Activated CD4-positive, CD25-positive, alpha-beta regulatory T cell treated with anti-CD3 and anti-CD28 coated beads, Interleukin-2, amount 50 U/mL, for 16 hours (primary cell): ENCODE measurements at places on chromosomes 3 and 15.

- no peak for DNase-seq
Measured at GRCh38 chr3:117282566-117282965, 573.0 kb downstream of the TUSC7 start.

DNA sequence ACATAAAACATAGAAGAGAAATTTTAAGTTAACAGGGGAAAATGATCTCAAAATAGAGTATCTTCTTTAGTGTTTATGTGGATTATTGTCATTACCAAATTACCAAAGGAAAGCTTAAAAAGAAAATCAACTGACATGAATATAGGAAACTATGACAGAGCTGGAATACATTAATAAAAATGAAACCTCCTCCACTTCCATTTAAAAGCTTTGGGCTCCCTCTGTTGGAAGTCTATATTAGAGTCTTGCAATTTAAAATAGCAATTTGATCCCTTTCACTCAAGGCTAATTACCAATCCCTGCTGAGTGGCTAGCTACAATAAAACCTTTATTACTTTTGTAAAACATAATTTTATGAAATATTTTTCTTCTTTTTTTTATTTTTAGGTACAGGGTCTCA lies 61.4 kb upstream of the IMPG2 start:
- DNase-seq: no peak

GRCh38 chr3:181985386-181985785 lies 273.7 kb downstream of the SOX2 start:
- DNase-seq: no peak

- DNase-seq: no peak
Measured at GRCh38 chr3:39962581-39962980, 153.2 kb downstream of the MYRIP start.

GRCh38 chr3:131850223-131850622 lies 184.6 kb downstream of the CPNE4 start:
- DNase-seq: no peak

DNA sequence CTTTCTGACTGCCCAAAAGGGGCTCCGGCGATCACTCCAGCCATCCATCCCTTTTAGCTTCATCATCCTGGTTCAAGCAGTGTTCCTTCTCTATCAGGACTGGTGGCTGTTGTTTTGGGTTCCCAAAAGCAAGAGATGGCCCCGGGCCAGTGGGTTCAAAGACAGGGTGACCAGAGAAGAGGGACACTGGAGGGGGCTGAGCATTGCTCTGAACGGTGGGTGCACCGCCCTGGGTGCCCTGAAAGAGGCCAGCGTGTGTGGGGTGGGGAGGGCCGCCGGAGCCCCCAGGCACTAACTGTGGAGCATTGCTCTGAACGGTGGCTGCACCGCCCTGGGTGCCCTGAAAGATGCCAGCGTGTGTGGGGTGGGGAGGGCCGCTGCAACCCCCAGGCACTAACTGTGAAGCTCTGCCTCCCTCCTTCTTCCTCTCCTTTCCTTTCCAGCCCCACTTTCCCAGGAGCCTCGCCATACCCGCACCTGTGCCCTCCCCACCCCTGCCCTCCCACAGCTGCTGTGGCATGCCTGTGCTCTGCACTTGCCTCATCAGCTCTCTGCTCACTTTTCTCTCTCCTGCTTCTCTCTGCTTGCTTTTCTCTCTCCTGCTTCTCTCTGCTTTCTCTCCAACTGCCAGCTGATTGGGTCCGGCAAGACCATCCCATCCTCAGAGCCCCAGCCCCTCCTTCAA lies 37.4 kb upstream of the OR4F6 start:
- DNase-seq: no peak

DNA sequence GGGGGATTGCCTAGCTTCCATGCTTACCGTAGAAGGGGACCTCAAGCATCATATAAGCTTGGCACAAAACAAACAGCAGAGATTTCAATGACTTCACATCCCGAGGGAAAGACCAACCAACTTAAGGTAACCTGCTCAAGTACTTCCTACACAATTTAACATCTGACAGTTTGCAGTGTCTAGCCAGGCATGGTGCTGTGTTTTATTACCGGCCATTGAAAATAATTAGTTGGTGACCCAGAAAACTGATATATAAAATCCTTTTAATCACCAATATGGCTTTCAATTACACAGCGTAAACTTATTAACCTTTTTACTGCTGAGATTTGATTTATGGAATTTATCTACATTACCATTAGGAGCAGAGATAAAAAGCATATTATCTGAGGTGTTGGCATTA lies 268.3 kb downstream of the ARRDC4 start:
- DNase-seq: no peak

GRCh38 chr15:78321786-78322185 lies 18.4 kb upstream of the CRABP1 start:
- DNase-seq: no peak

- no peak for DNase-seq
Measured at GRCh38 chr3:135487261-135487660, 478.3 kb upstream of the PPP2R3A start.

DNA sequence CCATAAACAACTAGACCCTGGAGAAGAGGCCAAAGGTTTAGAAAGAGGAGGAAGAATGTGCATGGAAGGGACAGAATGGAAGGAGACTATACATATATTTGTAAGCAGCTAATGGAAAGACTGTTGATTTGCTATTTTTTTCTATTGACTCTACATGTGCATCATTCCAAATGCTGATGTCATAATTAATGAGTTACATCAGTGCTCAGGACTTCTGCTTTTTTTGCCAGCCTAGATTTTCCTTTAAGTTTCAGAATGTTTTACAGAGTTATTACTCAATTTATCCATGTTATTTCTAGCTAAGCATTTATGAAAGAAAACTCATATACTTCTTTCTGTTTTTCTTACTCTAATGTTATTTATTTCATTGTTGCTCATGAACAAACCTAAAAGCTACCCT lies 62.6 kb upstream of the VGLL3 start:
- no peak for DNase-seq

DNA sequence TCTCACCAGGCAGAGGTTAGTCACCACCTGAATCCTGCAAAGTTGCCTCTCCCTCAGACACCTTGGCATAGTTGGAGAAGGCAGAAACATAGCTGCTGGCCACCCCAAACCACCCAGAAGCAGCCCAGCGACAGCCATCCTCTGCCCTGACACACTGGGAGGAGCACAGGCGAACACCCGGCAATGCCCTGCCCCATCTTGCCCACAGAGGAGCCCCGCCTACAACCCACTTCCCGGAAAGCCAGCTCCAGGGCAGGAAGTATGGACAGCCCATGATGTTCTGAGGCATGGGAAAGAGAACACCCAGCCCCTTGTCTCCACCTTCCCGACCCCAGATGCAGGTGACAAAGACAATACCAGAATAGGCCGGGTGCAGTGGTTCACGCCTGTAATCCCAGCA lies 12.6 kb upstream of the SHISA5 start:
- DNase-seq: no peak

- no peak for DNase-seq
Measured at GRCh38 chr3:171829841-171830517, 13.2 kb upstream of the TMEM212 start.

- no peak for DNase-seq
Measured at GRCh38 chr15:32715276-32715675, 2.5 kb upstream of the GREM1 start.

DNA sequence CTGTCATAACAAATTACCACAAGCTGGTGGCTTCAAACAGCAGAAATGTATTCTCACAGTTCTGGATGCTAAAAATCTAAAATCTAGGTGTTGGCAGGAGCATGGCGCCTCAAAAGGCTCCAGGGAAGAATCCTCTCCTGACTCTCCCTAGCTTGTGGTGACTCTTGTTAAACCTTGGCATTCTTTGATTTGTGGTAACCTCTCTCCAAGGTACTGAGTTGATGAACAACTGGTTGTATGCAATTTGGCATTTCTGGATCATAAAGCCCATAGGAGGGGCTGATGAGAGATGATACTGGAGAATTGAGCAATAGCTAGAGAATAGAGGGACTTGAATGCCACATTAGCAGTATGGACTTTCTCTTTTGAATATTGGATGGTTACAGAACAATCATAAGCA lies 821.8 kb downstream of the TBL1XR1 start:
- DNase-seq: no peak

- DNase-seq: no peak
Measured at GRCh38 chr3:7015683-7016440, 154.9 kb downstream of the GRM7 start.

DNA sequence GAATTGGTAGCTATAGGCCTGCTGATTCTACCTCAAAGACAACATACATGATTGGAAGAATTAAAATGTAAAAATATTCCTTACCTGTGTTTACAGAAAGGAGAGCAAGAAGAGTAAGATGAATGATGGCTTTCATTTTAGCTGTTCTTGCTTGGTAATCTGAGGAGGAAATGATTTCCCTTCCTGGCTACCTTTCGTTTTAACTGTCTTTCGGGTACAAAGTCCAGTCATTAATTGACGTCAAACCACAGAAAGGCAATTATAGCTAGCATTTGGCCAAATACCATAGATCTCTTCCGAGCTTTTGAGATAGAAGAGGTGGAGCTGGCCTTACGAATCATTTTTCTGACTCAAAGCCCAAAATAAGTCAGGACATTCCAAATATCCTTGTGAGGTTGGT lies at the start of gene MUC13:
Gene MUC13, minus strand, starts transcription at position 175 of the 400 bp plus-strand sequence. Its CDS starts 39 bp downstream, at position 136.
- no peak for DNase-seq

DNA sequence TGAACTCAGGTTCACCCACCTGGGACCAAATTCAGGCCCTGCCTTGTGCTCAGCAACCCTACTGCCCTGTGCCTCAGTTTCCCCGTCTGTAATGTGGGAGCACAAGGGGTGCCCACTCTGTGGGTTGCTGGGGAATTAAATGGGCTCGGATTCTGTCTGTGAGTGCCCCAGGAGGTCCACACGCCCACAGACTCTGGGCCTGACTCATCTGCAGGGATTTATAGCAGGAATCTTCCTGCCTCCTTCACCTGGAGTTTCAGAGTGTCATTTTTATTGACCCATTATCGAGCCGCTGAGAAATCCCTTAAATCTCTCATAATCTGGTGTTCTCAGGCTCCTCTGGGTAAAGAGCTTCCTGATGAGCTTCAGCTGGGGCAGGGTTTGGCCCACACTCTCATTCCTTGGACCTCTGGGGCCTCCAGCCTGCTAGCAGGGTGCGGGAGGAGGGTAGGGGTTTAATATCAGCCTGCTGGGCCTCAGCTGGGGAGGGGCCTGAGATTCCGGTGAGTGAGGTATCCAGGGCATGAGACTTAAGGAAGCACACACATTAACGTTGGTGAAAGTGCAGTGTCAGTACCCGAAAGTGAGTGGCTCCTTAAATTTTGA lies 16.4 kb downstream of the C3orf18 start:
- DNase-seq: no peak

DNA sequence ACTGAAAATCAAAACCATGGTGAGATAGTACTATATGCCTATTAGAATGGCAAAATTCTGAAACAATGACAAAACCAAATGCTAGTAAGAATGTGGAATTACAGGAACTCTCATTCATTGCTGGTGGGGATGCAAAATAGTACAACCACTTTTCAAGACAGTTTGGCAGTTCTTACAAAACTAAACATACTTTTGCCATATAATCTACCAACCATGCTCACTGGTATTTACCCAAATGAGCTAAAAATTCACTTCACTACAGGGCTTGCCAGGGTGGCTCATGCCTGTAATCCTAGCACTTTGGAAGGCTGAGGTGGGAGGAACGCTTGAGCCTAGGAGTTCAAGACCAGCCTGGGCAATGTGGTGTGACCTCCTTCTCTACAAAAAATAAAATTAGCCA lies 40.0 kb downstream of the MYO9A start:
- DNase-seq: no peak

DNA sequence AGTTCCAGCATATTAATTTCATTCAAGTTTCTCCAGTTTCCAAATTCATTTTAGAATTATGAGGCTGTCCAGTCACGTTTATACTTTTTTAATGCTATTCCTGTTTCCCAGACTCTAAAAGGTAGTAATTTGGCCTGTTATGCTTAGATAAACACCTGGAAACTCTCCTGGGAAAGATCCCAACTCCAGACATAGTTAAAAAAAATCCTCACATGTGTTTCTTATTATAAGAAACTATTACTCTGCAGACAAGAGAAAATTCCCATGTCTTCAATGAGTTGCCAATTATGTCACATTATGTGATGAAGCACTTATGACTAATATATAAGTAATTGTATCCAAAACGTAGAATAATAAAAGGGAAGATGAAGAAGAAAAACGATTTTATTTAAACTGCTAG lies 137.1 kb upstream of the TMC3 start:
- DNase-seq: no peak
